ENCODE measurements at places on chromosomes 16 and 17.
A peak's percentile ranks its signal among the peaks of the same experiment; 100 is the strongest.

GRCh38 chr17:63446753-63447470, 806 bp upstream of the CYB561 start:
- peak; percentile 95 for DNase-seq

DNA sequence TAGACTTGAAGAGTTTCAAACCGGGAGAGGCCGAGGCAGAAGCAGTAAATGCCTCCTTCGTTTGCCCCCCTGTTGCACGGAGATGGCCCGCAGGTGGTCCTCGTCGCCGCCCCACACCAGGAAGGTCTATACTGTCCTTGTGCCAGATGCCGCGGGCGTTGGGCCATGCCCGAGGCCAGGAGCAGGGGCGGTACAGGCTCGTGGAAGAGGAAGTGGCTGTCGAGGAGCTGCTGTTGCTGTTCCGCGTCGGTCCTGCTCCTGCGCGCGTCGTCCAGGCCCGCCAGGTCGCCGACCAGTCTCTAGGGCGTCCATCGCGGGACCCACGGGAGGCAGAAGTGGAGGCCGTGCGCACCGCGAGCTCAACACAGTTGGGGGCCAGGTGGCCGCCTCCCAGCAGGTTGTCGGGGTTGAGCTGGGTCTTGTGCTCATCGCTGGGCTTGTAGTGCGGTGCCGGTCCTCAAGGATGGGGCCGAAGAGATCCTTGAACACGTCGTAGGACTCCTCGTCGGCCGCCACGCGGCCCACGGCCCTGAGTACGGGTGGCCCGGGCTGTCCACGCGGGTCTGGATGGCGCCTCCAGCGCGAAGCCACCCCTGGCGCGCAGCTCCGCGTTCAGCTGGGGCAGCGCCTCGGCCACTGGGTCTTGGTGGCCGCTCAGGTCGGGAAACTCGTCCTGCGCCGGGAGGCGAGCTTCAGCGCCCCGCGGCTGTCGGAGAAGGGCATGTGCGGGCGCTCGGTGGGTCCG, 13.1 kb upstream of the C16orf87 start:
- no peak for DNase-seq

GRCh38 chr16:70659953-70660671, 13.8 kb downstream of the IL34 start:
- DNase-seq = no peak

DNA sequence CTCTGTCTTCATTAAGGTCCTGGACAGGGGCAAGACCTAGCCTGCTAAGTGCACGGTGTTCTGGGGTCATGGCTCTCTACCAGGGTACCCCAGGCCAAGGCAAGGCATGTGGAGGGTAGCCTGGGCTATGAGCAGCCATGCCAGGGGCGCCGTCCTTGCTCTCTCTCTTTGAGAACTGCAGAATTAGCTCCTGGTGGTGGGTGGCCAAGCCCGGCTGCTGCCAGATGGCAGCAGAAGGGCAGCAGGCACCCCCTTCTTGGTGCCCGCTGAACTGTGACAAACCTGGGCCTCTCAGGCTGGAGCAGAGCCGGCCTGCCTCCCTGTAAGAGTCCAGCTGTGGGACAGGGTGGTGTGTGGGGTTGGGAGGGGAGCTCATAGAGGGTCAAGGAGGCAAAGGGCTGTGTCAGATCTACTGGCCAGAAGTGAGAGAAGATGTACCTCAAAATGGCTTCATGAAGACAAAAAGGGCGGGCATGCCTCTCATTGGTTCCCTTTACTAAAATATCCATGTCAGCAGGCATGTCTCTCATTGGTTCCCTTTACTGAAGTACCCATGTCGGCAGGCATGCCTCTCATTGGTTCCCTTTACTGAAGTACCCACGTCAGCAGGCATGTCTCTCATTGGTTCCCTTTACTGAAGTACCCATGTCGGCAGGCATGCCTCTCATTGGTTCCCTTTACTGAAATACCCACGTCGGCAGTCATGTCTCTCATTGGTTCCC, 81.7 kb upstream of the SDK2 start:
- no peak for DNase-seq

GRCh38 chr17:6427279-6427781, 7.6 kb downstream of the AIPL1 start:
- DNase-seq = peak; percentile 62

DNA sequence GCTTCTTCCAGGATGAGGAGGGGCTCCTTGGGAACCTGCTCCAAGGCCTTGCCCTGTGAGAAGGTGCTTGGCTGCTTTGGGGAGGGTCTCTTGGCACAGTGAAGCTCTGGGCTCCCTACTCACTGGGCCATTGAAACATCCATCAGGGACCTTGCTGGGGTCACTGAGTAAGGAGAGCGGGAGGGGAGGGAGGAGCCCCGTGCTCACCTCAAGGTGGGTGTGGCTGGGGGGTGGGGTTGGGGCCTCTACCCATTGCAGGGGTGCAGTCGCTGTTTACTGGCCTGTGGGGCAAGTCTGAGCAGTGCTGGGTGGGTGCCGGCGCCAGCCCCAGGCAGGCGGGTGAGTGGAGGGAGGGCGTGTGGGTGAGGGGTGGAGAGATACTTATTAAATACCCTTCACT, 9.9 kb downstream of the TNS4 start:
- no peak for DNase-seq

- DNase-seq = no peak
Measured at GRCh38 chr16:68902003-68902968, 59.0 kb downstream of the TANGO6 start.

DNA sequence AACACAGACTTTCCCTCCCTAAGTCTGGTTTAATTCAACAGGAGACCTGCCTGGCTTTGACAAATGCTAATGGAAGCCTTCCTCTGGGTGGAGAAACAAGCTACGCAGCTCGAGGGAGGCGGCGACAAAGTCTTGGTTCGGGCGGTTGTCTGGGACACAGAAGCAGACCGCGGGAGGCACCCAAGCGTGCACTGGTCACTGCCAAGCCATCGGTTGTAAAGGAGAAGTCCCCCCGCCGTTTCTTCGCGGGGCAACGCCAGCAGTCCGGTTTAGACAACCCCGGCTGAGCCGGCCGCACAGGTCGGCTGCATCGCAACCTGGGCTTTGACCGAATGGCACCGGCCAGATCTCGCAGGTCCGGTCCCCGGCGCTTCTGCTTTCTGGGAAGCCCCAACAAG, 586 bp downstream of the GLYR1 start:
- peak; percentile 5 for DNase-seq

- no peak for DNase-seq
Measured at GRCh38 chr16:80174416-80174815, 366.4 kb upstream of the DYNLRB2 start.

DNA sequence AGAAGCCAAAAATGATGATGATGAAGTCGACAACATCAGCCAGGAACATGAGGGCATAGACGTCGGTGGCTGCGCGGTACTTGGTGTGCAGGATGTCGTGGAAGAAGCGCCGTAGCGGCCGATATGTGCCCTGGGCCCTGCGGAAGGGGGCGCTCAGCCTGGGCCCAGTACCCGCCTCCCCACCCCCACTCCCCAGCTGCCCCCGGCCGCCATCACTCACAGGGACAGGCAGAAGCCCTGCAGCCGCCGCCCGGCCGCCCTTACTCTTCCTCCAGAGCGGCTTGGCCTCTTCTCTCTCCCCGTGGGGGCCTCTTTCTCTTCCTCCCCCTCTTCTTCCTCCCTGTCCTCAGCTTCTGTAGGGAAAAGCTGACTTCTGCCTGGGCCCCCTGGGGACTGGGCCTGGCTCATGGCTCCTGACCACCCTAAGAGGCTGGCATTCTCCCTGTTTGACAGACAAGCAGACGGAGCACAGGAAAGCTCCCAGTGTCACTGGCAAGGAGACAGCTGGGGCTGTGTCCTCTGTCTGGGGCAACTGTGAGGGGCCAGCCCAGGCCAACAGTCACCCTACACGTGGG, 14.2 kb downstream of the CTU2 start:
- no peak for DNase-seq

DNA sequence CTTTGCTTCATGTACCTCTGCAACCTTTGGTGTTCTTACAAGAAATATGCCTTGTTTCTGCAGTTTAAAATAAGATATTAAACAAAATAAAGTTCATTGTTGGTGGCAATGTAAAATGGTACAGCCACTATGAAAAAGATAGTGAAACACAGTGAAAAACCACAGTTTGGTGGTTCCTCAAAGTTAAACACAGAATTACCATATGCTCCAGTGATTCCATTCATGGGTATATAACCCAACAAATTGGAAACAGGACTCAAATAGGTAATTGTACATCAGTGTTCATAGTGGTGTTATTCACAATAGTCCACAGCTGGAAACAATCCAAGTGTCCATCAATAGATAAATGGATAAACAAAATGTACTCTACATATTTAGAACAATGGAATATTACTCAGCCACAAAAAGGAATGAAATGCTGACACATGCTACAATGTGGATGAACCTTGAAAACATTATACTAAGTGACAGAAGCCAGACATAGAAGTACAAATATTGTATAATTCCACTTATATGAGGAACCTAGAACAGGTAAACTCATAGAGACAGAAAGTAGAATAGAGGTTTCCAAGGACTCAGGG, 49.2 kb downstream of the CUEDC1 start:
- DNase-seq = no peak

- DNase-seq = no peak
Measured at GRCh38 chr16:66705790-66706505, 9.4 kb upstream of the CMTM4 start.

DNA sequence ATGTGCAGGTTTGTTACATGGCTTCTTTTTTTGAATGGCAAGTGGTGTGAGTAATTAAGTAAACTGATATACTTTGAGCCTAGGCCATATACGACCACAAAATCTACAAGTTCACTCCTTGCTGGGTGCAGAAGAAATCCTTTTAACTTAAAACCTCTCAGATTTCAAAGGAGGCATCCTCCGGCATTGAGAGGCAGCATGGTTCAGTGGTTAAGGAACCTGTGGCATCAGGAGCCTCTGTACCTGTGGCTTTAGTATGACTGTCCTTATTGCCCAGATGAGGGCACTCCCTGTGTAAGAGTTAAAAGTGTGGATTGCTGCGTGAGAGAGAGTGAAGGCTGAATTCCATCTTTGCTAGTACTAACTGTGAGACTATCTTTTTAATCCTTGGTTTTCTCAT, 3.3 kb downstream of the NLRP1 start:
- DNase-seq = no peak

DNA sequence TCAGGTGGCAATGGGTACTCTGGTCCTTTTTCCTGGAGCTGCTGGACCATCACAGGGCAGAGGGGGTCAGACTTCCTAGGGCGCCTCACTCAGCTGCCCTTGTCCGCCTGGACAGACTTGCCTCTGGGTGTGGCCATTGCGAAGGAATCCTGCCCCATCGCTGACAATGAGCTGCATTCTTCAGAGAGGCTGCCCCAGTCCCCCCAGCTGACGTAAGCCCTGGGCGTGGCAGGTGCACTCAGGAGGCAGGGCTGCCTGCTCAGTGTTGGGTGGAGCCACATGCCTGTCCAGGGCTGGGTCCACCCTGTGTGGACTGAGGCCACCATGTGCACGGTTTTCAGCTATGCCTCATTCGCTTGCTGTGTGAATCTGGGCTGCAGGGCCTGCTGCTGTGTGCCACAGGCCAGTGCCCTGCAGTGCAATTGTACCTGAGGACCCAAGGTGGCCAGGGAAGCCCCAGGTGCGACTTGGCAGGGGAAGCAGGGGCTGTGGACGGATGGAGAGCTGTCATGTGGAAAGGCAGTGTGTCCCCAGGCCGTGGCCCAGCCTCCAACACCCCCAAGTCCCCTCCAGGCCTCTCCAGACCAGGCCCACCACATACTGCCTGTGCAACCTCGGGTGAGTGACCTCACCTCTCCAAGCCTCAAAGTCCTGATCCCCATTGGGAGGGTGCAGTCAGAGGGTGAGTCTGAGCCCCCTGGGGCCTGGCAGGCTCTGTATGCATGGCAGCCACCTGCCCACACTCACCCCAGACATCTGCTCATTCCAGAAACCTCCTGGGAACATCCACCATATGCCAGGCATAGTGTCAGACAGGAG, 14.0 kb upstream of the MPRIP start:
- no peak for DNase-seq

- DNase-seq = no peak
Measured at GRCh38 chr16:88881675-88882357, 15.4 kb upstream of the PABPN1L start.

DNA sequence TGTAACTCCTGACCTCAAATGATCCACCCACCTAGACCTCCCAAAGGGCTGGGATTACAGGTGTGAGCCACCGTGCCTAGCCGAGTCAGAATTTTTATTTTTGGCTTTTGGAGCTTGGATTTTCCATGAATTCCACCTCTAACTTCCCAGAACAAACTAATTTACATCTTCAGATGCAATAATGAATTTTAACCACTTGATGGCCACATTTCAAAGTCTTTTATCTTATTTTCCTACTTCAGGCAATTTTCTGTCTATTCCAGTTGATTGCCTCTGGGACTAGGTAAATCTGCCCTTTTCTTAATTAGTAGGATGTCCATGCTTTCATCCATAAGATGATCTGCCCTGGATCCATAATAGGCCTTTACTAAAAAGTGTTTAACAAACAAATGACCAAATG, 156.4 kb upstream of the ANKFN1 start:
- no peak for DNase-seq

Measured in GDM1 (cell line).